NCI-H526 treated with DMSO at 0.1 percent for 48 hours (cell line): ENCODE measurements at places on chromosomes 6 and 20.

DNA sequence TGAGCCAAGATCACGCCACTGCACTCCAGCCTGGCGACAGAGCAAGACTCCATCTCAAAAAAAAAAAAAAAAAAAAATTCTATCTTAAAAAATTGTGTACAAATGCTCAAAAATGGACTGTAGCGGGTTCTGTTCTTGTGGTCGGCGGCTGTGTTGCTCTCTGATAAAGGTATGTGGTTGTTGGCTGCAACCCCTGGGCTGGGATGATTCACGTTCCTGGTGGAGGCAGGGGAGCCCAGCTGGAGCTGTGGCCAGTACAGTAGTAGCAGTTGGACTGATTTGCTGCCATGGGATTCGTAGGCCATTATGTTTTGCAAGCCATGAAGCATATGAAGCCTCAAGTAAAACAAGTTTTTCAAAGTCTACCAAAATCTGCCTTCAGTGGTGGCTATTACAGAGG lies 22.3 kb downstream of the MDN1 start:
- DNase-seq, result no peak

DNA sequence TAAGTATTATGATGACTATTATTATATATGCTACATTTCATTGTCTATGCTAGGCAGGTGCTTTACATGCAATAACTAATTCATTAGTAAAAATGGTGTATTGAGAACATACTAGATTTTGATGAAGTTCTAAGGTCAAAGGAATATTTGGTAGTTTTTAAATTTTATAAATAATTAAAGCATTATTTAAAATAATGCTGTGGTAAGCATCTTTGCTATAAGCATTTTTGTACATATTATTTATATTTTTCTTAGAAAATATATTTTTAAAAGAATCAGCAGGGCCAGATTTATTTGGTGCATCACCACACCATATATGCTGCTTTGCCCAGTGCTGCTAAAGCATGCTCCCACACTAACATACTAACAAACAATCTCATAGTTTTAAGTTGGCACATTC lies 517.9 kb downstream of the C6orf118 start:
- DNase-seq, result no peak

DNA sequence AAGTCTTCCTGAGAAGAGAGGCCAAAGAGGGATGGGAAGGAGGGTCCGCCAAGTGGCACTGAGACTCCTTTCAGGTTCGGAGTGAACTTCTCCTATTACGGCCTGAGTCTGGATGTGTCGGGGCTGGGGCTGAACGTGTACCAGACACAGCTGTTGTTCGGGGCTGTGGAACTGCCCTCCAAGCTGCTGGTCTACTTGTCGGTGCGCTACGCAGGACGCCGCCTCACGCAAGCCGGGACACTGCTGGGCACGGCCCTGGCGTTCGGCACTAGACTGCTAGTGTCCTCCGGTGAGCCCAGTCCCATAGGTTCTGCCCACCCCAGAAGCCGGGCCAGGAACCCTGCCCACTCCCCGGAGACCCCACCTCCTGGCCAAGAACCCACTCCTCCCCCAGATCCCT lies 4.1 kb downstream of the SLC22A7 start:
- DNase-seq, result no peak

- no peak for DNase-seq
Measured at GRCh38 chr20:64191002-64191401, 26.8 kb downstream of the MYT1 start.

DNA sequence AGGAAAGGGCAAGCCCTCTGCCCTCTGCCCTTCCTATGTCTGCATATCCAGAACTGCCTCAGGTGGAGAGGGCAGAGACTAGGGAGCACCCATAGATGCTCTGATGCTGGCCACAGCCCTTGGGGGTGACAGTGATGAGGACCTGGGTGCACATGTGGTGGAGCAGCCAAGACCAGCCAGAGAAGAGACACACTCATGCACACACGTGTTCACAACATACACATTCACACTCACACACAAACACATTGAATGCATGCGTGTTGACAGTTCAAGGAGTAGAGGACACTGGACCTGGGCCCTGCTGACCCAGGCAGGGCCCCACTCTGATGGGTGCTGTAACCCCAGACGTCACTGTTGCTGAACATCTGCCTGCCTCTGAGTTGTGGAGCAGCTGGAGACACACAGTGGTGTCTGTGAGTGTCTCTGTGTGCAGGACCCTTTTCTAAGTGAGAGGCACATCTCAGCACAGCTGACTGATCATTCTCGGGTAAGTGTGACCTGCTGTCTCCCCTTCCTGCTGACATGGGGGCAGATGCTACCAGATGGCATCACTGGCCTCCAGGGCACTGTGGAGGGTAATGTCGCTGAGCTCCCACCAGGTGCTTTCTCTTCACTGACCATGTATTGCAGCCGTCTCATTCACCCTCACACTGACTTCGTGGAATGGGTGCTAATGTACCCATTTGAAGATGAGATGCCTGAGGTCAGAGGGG lies 30.1 kb upstream of the MAS1L start:
- no peak for DNase-seq

DNA sequence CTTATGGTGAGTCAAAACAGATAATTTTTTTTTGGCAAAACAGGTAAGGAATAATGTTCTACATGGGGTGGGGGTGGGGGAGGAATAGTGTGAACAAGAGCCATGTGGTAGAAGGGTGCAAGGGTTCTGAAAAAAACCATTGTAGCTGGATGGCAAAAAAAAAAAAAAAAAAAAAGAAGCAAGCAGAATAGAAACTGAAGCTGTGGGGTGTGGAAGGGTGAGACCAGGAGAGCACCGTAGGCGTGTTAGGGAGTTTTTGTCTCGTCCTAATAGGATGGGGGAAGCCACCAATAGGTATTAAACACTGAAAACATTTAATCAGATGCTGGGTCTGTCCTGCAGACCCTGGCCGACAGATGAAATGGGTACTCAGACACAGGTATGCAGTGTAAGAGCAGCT lies 110.1 kb downstream of the ADTRP start:
- DNase-seq, result no peak

GRCh38 chr6:133724726-133725125 lies 164.2 kb upstream of the TCF21 start:
- DNase-seq, result no peak

DNA sequence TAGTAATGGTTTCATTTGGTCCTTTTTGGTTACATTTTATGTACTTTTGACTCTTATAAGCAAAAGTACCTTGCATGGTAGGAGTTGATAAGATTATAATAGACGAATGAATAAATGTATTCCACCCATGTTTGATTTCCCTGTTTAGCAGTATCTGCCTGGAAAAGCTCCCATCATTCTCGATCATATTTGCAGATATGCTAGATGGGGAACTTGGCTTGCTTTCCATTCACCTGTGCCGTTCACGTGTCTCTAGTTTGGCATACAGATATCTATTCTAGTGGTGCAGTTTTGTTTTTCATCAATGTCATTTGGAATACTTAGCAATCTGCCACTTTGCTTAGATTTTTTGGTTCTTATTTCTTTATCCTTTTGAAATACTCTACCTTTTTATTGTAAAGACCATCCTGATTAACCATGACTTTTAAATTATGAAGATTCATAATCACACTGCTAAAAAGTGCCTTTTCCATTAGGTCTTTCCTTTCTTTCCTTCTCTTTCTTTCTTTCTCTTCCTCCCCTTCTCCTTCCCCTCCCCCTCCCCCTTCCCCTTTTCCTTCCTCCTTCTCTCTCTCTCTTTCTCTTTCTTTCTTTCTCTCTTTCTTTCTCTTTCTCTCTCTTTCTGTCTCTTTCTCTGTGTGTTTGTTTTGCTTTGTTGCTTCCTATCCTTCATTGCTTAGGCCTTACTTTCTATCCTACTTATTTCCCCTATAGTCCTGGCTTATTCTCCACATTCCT lies 40.4 kb downstream of the ANKS1A start:
- DNase-seq, result no peak

GRCh38 chr6:156617941-156618340 lies 159.2 kb upstream of the ARID1B start:
- DNase-seq, result no peak

- no peak for DNase-seq
Measured at GRCh38 chr20:46179862-46180261, 61.7 kb downstream of the CD40 start.

GRCh38 chr20:48181261-48181935 lies 396.1 kb upstream of the SULF2 start:
- no peak for DNase-seq

DNA sequence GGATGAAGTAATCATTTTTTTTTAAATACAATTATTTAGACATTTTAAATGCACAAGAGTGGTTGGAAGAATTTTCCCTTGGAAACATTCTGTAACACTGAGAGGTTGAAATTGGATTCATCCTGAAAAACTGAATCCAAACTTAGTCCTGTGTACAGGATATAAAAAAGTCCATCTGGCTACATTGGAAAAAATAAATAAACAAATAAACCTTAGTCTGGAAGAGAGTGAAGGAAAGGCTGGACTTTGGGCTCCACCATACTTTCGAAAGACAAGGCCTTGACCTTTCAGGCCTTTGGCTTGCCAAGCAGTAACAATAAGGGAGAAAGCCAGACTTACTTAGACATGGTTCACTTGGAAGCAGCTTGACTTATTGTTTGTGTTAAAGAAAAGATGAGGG lies 664.3 kb downstream of the TENT5A start:
- DNase-seq, result no peak

GRCh38 chr6:146985111-146985510 lies 219.1 kb upstream of the STXBP5 start:
- DNase-seq, result peak; percentile 9

DNA sequence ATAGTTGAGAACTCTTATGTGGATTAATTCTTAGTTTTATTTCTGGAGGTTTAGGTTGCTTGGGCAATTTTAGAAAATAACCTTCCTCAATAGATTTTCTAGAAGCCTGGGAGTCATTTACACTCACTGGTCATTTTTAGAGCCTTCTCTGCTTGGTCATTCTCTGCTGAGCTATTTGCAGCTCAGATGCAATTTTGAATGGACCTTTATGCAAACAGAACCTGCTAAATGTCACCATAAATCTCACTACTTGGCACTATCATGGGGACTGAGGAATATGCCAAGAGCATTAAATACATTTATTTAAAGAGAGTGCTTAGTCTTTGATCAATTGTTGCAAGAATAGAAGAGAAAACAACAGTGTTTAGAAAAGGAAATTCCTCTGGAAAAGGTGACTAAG lies 154.0 kb downstream of the CLVS2 start:
- no peak for DNase-seq

GRCh38 chr6:149859368-149859767 lies 4.8 kb downstream of the LRP11 start:
- DNase-seq, result no peak

DNA sequence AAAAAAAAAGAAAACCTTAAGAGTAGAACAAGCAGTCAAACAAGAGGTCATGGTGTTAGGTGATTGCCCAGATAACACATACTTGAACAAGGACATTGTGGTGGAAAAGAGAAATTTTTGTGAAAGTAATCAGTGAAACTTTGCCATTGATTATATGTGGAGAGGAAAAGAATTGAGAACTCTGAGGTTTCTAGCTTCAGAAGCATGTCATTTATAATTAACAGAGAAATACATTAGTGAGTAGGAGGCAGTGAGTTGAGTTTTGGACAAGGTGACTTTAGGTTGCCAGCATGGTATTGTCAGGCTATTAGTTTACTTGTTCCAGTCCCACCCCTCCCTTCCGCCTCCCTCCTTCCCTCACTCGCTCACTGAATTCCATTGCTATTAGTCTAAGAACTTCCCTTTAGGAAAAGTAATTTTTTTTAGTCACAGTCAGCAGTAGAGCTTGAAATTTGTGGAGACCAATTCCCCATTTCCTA lies 17.2 kb downstream of the TAB2 start:
- DNase-seq, result no peak

DNA sequence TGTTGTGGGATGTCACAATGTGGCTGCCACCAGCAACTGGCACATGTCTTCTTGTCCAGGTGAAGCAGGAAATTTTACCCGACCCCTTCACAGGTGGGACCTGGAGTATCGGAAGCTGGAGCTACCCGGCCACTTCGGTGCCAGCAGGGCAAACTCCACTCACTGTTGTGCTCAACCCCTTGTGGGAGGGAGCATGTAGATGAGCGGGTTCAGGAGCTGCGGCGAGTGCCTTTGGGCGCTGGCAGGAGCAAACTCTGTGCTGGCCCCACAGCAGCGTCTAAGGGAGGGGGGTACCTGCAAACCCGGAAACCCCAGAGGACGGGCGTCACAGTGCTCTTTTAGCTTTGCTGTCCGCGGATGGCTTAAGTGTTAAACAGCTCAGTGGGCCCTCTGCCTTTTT lies 20.7 kb upstream of the SULF2 start:
- no peak for DNase-seq

- no peak for DNase-seq
Measured at GRCh38 chr6:105746130-105746505, 340.0 kb upstream of the PRDM1 start.

- DNase-seq, result no peak
Measured at GRCh38 chr20:23639490-23639958, 1.8 kb upstream of the CST3 start.

GRCh38 chr6:168370310-168370991 lies 50.9 kb upstream of the DACT2 start:
- peak; percentile 47 for DNase-seq

DNA sequence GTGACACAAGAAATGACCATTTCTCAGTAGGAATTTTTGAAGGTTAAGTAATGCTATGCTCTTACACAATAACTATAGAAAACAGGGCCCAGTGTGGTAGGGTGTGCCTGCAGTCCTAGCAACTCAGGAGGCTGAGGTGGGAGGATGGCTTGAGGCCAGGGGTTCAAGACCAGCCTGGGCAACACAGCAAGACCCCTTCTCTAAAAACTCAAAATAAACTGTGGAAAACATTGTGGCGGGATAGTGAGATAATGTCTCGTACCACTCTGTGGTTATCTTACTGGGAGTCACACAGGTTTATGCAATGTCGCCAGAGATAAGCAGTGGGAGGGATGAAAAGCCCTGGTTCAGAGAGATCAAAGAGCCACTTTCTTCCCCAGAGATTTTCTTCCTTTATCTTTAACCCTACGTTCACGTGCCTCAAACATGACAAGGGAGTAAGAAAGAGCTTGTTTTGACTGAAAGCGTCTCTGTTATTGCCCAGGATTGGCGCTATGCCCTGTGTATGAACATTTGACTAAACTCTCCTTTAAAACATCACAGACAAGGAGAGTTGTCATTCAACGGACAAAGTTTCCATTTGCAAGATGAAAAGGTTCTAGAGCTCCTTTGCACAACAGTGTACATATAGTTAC lies 13.9 kb downstream of the GCM1 start:
- DNase-seq, result no peak

DNA sequence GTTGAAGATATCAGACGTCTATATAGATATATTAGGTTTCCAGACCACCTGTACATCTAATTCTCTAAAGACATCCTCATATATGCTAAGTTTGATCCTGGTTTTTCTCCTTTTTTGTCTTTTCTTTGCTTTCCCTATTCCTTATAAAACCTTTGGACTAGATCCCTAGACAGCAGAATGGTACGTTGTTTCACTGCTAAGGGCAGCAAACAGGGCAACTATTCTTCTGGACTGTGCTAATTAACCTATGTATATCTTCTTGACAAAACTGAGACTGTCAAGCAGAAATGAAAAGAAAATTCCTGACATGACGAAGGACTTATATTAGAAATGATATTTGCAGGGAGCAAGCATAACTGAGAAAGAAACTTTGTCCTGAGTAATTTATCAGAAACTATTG lies 19.1 kb downstream of the ME1 start:
- DNase-seq, result no peak

GRCh38 chr20:9359561-9360308 lies 154.7 kb upstream of the LAMP5 start:
- peak; percentile 35 for DNase-seq
